ENCODE measurements at places on chromosomes 1 and 21.

DNA sequence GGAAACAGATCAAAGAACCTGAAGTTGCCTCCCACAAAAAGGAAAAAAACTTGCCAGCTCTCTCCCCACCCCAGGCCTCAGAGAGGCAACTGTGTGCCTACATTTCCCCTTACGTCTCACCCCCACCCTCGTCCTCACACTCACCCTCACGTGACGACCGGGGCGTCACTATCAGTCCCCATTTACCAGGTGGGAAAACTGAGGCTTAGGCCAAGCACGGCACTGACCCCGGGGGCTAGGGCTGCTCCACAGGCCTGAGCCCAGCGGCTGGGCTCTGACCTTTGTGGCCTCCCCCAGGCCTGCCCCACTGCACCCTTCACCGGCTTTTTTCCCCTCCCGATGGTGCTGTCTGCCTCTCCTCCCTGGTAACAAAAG, 51.5 kb upstream of the RUNX3 start:
- DNase-seq: no peak

DNA sequence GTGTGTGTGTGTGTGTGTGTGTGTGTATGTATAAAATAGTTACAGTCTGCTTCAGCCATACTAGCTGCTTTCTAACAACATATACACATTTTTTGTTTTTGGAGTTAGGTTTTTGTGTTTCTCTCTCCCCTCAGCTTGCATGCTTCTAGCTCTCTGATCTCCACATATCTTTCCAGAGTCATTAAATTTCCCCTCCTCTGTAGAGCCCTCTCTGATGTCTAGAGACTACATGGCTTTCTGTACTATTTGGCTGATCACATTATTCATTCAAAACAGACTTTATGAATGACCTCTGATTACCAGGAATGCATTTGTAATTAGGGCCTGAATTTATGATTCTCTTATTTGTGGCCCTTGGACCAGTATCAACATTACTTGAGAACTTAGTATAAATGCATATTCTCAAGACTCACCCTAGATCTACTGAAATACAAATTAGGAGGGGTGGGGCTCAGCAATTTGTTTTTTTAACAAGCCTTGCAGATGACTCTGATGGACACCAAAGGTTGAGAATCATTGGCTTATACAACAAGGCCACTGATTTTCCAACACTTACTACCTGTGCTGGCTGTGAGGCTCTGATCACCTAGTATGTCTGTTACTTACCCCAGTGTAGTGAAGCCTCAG, 104.5 kb downstream of the PTBP2 start:
- DNase-seq: no peak

- no peak for DNase-seq
These were observed 16.6 kb upstream of the EDEM3 start for GRCh38 chr1:184771190-184771691.

DNA sequence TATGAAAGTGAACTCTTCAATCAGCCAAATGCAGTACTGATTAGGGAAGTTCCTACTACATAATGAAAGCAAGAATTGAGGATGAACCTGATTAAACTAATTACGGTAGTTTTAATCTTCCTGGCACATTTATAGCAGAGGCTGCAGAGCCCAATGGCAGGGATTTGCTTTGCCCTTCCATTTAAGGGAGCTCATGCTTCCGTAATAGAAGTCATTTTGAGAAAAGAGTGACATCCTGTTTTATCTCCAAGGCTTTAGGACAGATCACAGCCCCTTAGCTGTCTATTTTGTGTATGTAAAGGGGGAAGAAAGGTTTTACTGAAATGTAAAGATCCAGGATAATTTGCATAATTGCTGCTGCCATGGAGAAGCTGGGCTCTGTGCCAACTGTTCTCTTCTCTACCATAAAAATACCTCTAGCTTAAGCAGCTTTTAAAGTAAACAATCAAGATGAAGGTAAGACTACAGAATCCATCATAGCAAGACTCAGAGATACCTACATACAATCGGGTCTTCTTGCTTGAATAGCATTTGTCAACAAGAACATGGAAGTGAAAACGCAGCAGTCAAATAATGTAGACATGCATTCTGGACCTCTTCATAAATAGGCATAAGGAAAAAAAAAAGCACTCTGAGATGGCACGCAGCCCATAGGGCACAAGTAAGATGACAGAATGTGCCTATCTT, 62.5 kb downstream of the ASH1L start:
- no peak for DNase-seq

GRCh38 chr1:42963378-42964043, 4.8 kb upstream of the SLC2A1 start:
- DNase-seq: peak; percentile 46

DNA sequence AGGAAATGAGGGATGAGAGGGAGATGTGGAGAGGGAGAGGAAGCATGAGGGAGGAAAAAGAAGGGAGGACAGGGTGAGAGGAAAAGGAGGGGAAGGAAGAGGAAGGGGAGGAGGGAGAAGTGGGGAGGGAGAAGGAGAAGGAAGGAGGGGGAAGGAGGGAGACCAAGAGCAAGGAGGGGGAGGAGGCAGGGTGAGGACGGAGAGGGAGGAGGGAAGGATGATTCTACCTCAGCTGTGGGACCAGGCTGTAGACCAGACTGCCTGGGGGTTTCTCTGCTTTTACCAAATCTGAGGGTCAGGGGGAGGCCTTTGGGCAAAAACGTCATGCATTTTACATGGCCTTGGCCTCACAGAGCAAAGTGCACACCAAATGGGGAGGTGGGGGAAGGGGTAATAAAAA, 94.5 kb downstream of the KCND3 start:
- DNase-seq: no peak

- DNase-seq: no peak
These were observed 80.5 kb upstream of the IFFO2 start for GRCh38 chr1:19036813-19037605.

DNA sequence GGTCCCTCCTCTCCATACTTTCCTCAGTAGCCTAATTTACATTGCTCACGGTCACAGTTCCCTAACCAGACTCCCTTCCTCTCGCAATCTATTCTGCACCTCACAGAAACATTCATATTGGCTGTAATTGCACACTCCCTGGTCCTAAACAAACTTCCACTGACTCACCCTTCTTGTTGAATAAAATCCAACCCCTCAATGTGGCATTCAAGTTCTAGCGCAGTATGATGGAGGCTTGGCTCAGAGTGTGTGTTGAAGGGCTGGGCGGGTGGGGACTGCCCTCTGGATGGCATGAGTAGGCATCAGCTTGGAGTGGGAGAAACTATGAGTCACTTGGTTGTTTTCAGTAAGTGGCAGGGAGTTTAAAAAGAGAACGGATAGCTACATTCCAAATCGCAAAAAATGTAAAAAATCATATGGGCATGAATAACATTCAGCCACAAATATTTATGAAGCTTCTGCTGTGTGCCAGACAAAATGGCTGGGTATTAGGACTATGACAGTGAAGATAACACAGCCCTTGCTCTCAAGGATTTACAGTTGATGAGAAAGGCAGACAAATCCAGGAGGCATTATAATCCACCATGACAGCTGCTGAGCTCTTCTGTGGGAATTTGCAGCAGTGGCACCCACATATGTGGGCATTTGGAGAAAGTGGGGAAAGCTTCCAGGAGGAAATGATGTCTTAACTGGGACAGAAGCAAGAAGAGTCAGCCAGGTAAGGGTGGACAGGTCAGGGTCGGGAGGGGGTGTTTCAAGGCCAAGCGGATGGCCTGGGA, 42.2 kb upstream of the LYST start:
- no peak for DNase-seq

DNA sequence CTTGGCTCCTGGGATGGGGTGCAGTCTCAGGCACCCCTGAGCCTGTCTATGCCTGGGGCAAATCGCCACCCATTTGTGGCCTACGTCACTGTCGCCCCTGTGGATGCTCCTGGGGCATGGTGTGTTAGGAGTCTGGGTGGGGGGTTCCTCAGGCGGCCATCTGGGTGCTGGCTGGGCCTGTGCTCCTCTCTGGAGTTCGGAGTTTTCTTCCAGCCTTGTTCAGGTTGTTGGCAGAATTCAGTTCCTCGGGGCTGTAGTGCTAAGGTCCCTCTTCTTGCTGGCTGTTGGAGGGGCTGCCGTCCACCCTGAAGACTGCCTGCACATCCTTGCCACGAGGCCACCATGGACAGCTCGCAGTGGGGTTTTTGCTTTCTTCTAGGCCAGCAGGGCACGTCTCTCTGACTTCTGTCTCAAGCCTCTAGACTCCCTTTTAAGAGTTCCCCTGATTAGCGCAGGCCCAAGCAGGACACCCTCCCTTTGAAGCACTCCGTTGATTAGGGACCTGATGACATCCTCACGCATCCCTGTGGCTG, 86.7 kb upstream of the C1orf174 start:
- no peak for DNase-seq

GRCh38 chr1:118921994-118922393, 66.1 kb downstream of the TBX15 start:
- no peak for DNase-seq

DNA sequence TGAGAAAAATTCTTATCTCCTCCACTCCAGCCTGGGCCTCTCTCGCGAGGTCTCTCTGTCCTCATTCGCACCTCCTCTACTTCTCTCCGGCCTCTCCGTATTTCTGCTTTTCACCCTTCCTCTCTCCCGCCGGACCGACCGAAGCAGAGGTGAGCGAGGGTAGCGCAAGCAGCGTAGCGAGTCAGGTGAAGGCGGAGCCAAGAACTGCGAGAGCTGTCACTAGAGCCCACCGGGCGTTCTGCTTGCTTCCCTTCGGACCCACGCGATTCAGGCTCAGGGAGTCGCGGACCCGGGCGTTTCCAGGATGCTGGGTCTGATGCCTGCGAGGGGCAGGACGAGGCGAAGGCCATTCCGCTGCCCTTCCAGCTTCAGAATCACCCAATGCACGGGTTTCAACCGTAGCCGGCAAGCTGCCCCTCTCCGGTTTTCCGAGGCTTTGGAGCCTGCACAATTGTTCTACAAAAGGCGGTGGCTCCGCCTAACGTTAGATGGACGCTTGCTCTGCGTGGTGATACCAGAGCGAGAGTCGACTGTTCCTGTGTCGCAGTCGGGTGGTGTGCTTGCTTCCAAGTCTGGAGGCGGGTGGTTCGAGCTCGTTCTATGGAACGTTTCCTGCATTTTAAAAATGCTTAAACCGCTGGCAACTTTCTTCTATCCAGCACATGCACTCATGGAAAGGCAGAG, 310.2 kb downstream of the FAM72C start:
- no peak for DNase-seq

GRCh38 chr1:157310401-157310800, 172.2 kb upstream of the ETV3 start:
- no peak for DNase-seq

GRCh38 chr21:41016472-41016871, 151.5 kb upstream of the BACE2 start:
- DNase-seq: no peak

DNA sequence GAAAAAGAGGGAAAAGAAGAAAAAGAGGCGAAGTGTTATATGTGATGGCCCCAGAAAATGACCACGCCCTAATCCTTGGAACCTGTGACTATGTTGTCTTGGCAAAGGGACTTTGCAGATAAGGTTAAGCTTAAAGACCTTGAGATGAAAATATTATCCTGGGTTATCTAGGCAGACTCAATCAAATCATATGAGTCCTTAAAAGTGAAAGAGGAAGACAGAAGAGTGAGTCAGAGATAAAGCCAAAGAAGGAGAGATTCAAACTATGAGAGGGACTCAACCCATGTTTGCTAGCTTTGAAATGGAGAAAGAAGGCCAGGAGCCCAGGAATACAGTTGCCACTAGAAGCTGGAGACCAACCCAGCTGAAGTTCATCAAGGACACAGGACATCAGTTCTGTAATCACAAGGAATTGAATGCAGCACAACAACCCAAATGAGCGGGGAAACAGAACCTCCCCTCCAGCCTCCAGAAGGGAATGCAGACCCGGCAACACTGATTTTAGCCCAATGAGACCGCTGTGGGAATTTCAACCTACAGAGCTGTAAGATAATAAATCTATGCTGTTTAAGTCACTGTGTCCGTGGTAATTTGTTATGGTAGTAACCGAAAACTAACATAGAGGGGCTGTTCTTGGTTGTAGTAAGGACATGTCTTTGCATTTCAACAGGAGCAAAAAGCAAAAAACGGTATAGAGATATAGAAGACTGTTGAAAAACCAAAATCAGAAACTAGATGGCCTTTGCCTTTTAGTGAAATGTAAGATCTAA, 4.2 kb upstream of the RGS8 start:
- no peak for DNase-seq

DNA sequence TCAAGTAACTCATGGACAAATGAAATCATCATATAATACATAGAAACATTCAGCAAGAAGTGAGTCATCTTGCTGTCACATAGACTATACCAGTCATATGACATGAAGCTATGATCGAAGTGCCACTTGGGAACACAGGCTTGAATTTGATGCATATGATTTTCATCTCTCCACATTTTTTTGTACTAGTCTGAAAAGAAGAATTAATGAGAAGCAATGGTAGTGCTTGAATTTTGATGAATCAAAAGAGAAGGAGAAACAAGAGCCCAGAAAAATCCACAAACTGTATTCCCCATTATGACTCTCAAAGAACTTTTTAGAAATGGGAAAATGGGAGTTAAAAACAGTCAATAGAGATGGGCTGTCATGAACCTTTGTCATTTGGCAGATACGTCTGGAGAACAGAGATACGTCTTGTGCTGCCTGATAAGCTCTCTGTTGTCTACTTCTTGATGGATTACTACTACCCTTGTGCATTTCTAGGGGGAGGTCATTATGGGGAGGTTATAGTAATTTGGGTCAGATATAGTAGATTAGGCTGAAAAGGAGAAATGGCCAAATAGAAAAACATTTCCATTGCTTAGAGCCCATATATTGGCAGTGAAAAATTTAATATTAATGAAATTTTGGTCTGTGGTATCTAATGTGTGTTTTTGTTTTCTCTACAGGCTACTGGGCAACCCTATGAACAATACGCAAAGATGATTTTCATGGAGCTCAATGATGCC, 8.0 kb upstream of the LEPR start:
- DNase-seq: no peak

GRCh38 chr1:116218922-116219321, 107.7 kb downstream of the MAB21L3 start:
- DNase-seq: peak; percentile 14

GRCh38 chr1:213606252-213606820, 381.4 kb upstream of the PROX1 start:
- DNase-seq: no peak

GRCh38 chr21:23960769-23961168, 1646.5 kb downstream of the MRPL39 start:
- no peak for DNase-seq

DNA sequence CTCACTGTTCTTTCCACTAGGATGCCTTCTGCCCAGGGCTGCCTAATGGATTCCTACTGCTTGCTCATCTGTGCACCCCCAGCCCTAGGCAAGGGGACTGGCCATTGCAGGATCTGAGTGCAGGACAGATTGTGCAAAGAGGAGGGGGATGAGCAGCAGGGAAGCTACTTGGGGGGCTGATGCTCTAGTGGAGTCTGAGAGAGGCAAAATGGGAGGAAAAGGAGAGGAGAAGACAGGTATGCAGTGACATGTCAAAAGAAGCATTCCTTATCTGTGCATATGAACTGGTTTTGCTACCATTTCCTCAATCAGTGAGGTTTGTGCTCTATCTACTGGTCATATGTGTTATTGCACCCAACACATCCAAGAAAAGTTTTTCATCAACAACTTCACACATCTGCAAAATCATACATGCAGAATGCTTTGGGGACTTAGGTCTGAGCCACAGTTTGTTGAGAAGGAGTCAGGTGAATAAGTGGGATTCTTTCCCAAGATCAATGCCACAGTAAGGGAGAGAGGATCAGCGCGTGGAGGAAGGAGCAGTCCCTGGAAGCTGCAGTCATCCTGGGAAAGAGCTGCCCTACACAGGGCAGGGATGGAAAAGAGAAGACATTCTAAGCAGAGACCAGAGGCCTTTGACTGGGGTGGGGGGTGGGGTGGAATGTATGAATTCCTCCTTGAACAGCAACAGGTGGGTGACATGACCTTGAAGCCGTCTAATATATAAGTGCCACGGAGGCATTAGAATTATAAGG, 14.4 kb downstream of the SLC5A9 start:
- peak; percentile 28 for DNase-seq

- no peak for DNase-seq
These were observed 789.7 kb upstream of the PRMT6 start for GRCh38 chr1:106266786-106267185.
